Right renal cortex interstitium (tissue), 3 donors: ENCODE measurements at places on chromosomes 2 and 18.

GRCh38 chr2:55519938-55520885 is 694 bp downstream of the CFAP36 start:
- no peak for DNase-seq

- DNase-seq, result no peak
These were observed 44.0 kb downstream of the TET3 start for GRCh38 chr2:74028741-74029140.

DNA sequence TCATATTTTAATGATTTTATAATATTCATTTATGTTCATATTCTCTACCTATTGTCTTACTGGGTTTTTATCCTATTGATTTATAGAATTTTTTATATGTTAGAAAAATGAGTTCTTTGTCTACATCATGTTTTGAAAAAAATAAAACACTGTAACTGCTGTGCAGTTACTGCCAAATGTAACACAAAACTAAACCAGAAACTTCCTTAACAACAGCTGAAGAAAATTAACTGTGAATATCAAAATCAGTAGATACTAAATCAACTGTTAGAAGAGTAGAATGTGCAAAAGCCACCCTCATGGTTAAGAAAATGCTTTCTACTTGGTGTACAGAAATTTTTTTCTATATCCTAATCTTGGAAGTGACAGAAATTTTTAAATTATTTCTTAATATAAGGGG is 69.5 kb downstream of the PTRHD1 start:
- DNase-seq, result no peak

GRCh38 chr2:152543717-152544116 is 173.5 kb downstream of the PRPF40A start:
- no peak for DNase-seq

GRCh38 chr2:3283206-3283605 is 94.4 kb downstream of the EIPR1 start:
- DNase-seq, result no peak

GRCh38 chr2:210964141-210964764 is 407.9 kb downstream of the CPS1 start:
- no peak for DNase-seq

- DNase-seq, result no peak
These were observed 6.5 kb downstream of the RPIA start for GRCh38 chr2:88698027-88698413.

- no peak for DNase-seq
These were observed 558.0 kb downstream of the GALR1 start for GRCh38 chr18:77807650-77808049.

- DNase-seq, result no peak
These were observed 34.6 kb downstream of the BIN1 start for GRCh38 chr2:127072396-127072795.

- DNase-seq, result no peak
These were observed 60.7 kb downstream of the INPP4A start for GRCh38 chr2:98505311-98505808.

DNA sequence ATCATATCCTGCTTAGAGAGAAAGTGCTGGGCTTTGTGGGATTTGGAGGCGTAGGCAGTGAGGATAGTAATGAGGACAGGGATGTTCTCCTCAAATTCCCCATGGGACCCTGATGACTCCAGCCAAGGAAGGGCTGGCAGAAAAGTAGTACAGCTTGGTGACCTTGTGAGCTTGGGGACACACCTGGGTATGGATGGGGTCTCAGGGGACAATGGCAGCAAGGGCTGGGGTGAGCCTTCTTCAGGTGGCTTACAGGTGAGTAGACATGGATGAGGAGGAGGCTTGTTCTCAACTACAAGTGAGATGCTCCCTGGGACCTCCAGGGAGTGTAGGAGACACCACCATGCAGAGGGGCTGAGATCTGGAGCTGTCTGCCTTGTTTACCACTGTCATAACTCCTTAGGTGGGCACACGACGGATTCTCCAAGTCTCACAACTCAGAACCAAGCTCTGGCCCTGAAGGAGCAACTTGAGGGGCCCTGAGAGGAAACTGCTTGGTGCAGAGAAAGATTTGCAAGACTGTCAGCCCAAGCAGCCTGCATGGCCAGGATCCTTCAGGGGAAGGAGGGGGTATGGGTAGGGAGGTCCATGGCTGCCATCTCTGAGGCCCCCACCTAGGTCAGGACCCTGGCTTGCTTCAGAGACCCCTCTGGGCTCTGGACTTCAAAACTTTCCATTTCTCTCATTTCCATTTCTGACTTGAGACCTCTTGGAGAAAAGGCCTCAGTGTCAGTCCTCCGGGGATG is 262.8 kb downstream of the DYSF start:
- no peak for DNase-seq

DNA sequence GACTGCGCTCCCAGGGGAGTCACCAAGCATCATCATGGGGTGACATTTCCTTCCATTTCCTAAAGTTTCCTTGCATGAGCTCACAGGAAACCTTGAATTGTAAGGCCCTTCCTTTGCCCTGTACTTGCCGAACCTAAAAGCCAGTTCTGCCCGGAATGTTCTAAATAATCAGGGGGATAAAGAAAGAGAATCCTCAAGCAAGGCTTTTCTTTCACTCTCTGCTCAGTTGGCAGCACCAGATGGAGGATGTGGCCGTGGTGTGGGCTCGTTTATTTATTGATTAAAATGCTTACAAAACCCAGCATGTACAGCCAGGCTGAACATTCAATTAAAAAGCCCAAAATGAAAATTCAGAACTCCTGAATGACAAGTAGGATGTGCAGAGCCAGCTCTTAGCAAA is 170.5 kb downstream of the SH3RF3 start:
- DNase-seq, result no peak

- no peak for DNase-seq
These were observed 93.6 kb downstream of the TCF4 start for GRCh38 chr18:55494441-55494840.

DNA sequence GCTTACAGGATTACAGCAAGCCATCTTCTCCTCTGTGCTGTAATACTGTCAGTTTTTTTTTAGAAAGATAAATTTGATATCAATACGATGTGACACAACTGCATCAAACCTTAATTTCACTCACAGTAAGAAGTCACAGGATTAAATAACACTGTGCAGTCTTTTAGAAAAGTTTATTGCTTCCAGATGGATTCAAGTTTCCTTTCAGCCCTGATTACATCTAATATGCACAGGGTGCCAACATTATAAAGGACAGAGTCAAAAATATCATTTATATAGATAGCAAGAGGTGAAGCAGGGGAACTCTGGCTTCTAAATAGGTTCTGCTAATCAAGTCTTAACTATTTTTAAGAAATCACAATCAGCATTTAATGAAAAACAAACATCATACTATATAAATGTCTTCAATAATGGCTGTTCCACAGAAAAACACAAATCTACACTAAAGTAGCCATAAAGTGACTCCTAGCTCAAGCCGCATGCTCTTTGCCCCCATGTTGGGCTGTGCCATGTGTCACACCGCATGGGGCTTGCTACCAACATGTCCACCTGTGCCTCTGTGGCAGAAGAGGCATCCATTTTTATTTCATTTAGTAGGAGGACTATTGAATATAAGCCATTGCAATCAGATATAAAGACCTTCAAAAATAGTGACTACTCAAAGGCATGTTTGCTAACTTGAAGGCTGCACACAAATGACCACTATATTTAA is 35.0 kb downstream of the CERKL start:
- DNase-seq, result no peak

GRCh38 chr2:9237831-9238230 is 31.2 kb downstream of the ASAP2 start:
- DNase-seq, result no peak

- no peak for DNase-seq
These were observed 111.6 kb downstream of the DYNAP start for GRCh38 chr18:54702686-54703085.

- DNase-seq, result no peak
These were observed 47.6 kb upstream of the PTH2R start for GRCh38 chr2:208358758-208359631.

DNA sequence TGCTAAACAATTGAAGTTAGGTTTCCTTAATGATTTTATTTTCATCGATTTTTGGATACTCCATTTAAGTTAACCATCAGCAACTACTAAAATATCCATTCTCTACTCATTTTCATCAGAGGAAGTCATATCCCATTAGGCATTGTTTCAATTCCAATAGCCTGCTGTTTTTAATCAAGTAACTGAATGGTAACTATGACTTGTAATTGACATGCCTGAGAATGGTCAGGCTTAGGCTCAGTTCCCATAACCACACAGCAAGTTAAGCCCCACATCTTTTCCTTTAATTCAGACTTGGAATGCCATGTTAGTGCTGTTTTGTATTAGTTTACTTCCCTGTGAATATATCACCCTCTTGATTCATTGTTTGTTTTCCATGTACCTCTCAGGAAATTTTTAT is 398.8 kb downstream of the ARHGAP15 start:
- no peak for DNase-seq

DNA sequence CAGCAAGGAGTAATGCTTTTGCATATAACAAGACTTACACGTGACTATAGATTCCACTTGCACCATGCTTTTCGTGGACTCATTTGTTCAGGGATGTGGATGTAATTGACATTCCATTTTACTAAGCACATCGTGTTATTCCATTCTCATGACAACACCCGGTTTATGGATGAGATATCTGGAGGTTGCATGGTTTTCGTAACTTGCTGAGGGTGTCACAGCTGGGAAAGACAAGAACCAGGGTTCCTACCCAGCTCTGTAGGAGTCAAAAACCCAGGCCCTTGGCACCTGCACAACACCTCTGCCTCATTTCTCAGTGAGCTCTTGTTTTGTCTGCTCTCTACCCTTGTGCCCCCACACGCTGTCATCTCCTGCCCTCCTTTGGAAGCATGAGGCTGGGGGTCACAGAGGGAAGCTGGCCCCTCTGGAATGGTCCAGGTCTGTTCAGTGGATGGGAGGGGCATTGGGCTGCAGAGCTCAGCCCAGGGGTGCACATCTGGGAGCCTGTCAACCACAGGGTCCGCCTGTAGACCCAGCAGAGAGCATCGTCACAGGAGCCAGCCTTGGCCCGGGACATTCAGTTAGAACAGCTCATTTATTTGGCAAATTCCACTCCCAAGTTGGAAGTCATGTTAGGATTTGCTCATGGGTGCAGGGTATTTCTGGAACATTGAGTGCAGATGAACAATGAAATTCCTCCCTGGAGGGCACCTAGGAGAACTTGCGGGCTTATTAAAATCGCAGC is 120.1 kb upstream of the TWIST2 start:
- DNase-seq, result no peak

GRCh38 chr18:59779979-59780378 is 82.8 kb upstream of the CCBE1 start:
- no peak for DNase-seq

- no peak for DNase-seq
These were observed 20.4 kb downstream of the REV1 start for GRCh38 chr2:99469394-99469793.

DNA sequence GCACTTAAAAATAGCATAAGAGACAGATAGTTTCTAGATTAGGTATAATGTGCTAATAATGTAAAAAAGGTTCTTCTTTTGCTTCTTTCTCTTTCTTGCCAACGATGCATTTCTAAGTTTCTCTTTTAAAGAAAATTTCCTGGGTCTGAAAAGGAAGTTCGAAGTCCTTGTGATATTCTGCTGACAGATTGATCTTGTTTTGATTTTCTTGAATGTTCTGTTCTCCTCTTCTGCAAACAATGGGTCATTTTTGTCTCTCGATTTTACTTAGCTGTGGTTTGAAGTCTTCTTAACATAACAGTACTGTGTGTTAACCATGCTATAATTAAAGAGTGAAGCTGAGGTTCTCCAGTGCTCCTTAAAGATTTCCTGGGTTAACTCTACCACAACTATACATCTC is 61.1 kb upstream of the ACYP2 start:
- DNase-seq, result no peak

DNA sequence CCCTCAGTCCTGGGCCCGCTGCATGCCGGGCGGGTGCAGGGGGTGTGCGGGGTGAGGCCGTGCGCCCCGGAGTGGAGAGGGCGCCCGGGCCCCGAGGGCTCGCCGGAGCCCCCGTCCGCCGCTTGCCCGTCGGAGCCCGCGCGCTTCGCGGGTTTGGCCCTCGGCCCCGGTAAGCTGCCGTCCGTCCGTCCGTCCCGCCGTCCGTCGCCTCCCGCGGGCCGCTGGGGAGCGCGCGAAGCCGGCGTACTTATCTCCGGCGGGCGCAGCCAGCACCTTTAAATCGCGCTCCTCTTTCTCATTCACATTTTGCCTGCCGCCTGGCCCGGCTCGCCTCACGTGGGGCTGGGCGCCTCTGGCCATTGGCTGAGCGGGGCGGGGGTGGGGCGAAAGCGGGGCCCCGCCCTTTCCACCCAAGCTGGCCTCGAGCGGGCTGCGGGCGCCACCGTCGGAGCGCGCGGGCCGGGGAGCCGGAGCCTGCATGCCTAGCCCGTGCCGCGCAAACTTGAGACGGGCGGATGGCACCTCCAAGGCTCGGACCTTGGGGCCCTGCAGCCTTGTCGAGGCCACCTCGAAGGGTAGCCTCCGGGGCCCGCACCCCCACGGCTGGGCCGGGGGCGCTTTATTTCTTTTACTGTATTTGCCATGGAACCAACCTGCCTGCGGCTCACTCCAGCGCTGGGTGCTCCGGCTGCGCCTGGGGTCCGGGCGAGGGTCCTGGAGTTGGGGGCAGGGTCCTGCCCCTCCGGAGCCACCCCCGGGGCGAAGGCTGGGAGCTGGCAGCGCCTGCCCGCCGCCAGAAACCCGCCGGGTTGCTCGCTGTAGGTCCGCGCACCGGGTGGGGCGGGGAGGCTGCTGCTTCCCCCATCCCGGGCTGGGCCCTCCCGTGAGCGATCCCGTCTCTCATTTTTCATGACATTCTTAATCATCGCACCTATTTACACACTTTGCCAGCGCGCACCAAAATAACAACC is at the start of gene GBX2:
Gene GBX2 (minus strand): TSS at position 277 of the 971 bp plus-strand sequence. CDS start 415 bp downstream, outside the sequence.
- DNase-seq, result no peak

DNA sequence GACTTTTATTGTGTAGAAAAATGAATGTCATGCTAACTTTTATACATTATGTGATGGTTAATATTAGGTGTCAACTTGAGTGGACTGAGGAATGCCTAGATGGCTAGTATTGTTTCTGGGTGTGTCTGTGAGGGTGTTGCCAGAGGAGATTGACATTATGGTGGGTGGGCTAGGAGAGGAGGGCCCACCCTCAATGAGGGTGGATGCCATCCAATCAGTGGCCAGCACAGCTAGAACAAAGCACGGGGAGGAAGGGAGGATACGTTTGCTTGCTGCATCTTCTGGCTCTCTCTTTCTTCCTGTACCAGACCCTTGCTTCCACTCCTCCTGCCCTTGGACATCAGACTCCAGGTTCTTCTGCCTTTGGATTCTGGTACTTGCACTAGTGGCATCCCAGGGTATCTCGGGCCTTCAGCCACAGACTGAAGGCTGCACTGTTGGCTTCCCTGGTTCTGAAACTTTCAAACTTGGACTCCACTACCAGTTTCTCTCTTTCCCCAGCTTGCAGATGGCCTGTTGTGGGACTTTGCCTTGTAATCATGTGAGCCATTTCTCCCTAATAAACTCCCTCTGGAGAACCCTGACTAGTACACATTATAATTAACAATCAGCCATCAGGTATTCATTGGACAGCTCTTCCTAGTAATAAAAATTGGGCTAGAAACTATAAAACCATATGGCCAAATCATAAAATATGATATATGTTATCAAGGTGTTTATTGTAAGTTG is 31.7 kb upstream of the ZCCHC2 start:
- DNase-seq, result no peak

DNA sequence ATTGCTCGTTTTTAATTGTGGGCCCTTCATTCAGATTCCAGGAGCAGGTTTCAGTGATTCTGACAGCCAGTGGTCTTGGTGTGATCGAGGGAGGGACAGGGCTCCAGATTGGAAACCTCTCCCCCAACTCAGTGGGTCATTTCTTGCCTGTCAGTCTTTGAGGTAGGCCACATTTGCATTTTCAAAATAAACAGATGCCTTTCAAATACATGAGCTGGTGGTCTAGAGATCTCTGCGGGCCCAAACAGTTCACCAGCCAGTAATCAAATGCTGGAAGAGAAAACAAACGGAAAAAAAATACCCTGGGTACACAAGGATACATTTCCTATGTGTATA is 210.4 kb upstream of the SP5 start:
- DNase-seq, result no peak
